RPMI7951 (cell line): ENCODE measurements at places on chromosomes 16 and 17.
A peak's percentile ranks its signal among the peaks of the same experiment; 100 is the strongest.

GRCh38 chr16:10868596-10869469 is 8.2 kb upstream of the CIITA start:
- DNase-seq: no peak

GRCh38 chr17:45942284-45942683 is 47.9 kb downstream of the MAPT start:
- DNase-seq: peak; percentile 45

DNA sequence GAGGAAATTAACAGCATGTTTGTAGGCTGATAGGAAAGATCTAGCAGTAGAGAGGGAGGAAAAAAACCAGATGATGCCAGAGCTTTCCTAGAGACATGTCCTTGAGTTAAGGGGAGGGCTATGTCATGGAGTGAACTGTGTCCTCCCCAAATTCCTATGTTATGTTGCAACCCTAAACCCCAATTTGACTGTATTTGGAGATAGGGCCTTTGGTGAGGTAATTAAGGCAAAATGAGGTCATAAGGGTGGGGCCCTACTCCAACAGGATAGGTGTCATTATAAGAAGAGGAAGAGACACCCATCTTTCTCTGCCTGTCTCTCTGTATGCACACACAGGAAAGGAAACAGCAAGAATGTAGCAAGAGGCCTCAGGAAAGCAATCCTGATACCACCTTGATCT is 195.3 kb upstream of the AXIN2 start:
- no peak for DNase-seq

DNA sequence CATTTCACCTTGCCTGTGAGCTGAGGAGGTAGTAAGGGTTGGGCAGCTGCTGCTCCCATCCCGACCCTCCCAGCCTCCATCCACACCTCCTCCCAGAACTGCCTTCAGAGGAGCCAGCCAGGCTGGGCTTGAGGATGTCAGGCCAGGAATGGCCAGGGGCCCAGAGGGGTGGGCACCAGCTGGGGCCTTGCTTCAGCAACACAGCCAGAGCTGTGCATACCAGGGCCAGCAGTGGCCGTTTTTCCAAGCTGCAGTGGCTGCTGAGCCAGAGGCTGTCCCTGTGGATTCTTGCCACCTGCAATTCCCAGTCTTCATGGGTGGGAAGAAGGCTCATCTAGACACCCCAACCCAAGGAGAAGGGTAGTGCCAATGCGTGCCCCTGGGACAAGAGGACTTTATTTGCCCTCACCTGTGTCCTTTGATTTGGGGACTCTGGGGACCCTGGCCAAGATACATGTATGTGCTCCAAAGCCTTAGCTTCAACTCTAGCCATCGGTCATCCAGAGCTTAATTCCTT is 153.4 kb upstream of the SDK2 start:
- DNase-seq: no peak

DNA sequence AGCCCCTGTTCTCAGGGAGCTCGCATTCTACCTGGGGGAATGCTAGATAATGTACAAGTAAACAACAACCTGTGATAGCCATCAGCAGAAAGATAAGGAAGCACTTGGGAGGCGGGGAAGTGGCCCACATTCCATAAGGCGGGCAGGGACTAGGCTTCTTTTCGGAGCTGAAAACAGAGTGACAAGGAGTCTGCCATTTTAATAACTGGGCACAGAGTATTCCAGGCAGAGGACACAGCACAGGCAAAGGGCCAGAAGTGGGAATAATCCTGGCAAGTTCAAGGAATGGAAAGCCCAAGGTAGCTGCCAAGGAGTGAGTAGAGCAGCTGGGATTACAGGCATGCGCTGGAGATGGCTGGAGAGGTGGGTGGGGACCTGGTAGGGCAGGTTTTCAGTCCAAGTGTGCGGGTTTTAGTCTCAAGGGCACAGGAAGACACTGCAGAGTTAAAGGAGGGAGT is 24.3 kb downstream of the USP43 start:
- DNase-seq: no peak

DNA sequence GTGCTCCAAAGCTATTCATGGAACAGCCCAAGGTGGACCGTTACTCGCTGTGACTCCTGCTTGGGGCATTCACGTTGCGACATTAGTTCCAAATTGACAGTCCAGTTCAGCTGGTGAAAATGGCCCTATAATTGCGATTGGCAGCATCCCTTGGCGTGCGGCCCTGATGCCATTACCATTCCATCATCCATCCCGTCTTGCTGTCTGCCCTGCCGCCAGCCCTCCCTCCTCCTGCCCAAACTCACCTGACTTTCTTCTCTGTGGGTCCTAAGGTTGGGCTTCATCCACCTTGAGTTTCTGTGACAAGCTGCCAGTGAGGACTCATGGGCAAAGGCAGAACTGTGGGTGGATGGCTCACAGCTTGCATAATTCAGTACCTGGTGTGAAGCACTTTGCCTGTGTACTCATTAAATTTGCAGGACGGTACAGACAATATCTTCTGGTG is 104.6 kb downstream of the RPTOR start:
- no peak for DNase-seq

GRCh38 chr17:33322063-33322462 is 29.0 kb upstream of the ASIC2 start:
- DNase-seq: no peak

DNA sequence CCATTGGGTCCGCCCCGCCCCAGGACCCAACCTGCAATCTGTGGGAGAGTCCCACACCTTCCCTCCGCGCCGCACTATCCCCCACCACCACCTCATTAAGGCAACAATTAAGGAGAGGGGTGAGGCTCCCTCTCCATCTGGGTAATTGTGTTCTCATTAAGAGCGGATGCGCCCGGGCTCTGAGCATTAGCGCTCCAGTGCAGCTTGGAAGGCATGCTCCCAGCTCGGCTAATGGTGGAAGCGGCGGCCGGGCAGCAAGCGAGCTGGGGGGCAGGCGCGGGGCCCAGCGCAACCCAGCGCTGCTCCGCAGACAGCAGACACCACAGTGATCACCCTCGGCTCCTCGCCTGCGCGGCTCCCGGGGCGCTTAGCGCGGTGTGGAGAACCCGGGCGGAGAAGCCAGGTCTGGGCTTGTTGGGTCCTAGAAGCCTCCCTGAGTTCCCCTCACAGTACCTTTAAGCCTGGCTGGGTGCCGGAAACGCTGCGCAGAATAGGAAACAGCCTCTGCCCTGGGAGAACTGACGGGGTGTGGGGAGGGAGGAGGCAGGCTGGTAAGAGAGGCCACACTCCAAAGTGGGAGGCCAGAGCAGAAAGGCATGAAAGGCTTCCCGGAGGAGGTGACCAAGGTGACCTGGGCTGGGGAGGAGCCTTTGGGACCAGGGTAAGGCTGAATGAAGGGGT is 6.4 kb downstream of the CBLN1 start:
- no peak for DNase-seq

DNA sequence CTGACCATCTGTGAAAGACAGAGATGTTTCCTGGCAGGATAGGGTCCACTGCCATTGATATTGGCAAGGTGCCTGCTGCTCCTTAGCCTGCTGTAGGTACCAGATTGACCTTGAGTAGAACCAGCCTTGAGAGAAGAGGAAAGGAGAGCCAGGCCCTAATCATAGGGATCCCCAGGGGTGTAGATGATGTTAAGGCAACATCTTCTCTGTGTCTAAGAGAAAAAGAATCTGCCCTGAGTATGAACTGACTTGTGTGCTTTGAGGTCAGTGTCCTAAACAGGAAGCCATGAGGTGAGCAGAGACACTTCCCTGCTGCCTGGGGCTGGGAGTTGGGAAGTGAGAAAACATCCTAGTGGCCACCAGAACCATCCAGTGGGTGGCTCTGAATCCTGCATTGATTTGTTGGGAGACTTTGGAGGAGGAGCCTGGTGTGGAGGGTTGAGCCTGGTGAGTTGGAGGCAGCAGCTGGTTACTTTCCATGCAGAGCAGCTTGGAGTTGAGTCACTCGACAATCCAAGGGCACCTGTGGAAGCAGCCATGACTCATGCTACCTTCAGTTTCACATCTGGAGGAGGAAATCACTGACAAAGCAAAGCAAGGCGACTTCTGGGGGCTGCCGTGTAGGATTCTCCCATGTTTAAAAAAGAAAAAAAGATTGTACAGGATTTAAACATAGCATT is 47.8 kb downstream of the BMERB1 start:
- DNase-seq: peak; percentile 98

DNA sequence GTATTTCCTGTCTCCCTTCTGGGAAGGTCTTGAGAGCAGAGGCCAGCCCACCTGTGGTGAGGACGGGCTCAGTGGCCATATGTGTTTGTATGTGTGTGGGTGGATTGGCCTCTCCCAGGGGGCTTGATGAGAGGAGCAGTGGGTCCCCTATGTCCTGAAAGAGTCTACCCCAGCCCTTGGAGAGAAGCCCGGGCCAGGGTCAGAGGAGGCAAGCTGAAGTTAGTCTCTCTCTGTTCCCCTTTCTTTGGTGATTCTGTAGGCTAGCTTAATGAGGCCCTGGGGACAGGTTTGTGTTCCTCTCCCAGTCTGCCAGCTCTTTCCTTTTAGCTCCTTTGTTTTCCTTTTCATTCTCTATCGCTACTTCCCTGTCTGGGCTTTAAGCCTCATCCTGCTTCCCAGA is 23.8 kb upstream of the NFATC3 start:
- no peak for DNase-seq

- DNase-seq: no peak
Measured at GRCh38 chr16:77761204-77761603, 27.2 kb upstream of the VAT1L start.

- DNase-seq: peak; percentile 72
Measured at GRCh38 chr17:39699818-39700147, at the start of gene ERBB2. Gene ERBB2, plus strand, starts transcription at chr17:39700064. Its CDS starts 175 bp downstream, at chr17:39700239.

DNA sequence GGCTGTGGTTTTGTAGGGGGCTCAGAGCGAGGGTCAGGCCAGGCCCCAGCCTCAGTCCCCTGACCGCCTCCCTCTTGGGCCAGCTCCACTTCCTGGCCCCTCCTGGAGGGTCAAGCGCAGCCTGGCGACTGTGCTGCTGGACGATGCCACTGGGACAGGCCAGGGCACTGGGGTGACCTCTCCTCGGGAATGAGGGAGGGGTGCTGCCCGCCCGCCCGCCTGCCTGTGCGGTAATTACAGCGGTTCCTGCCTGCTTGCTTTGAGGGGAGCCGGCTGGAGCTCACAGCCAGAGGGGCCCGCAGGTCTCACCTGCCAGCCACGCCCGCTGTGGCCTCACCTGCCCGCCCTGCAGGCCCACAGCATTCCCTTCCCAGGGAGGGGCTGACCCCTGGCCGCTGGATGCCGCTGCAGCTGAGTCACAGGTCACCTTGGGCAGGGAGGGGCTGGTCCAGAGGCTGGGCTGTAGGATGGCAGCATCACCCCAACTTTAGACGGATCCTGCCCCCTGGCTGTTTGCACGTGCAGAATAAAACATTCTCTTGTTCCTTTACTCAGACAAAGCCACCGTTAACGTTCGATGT is 76.7 kb upstream of the CBX4 start:
- peak; percentile 56 for DNase-seq
